Activated CD4-positive, alpha-beta T cell treated with anti-CD3 and anti-CD28 coated beads, Interleukin-2, Interleukin-6, amounts not matched to agents 100 ng/mL and 50 ng/mL, durations not matched to agents 16 hours and 8 hours (primary cell): ENCODE measurements at places on chromosomes 2 and 18.

- DNase-seq, result no peak
These were observed 1.7 kb upstream of the FOSL2 start for GRCh38 chr2:28390746-28391563.

DNA sequence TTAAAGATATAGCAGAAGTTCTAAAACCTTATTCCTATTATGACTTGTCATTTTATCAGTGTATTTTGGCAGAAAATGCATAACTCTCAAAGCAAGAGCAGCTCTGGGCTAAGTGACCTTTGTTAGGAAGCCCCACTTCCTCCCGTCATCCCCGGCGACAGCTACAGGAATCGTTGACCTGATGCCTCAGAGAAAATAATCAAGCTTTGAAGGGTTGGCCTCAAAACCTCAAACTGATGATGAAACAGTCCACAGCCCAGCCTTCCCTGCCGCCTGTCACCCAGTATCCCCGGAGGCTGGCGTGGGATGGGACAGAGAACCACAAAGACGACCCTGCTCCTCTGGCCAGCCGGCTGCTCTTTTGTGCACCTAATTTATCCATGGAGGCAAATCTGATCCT is 65.3 kb downstream of the KCNF1 start:
- DNase-seq, result no peak

- DNase-seq, result no peak
These were observed 170.7 kb downstream of the ZNF804A start for GRCh38 chr2:184769023-184769422.

DNA sequence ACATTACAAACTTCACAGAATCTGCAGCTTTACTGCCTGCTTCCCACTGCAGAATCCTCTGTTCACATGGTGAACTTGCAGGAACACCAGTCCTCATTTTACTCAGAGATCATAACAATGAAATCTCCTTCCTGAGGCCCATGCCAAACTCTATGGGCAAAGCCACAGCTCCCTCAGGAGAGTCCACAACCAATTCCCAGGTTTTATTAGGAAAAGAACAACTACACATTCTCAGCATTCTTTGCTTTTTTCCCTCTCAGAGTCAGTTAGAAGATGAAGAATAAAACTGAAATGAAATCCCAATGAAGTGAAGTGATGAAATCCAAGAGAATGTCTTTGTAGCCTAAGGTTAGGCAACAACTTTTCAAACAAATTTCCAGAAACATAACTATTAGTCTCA is 233.7 kb downstream of the DSEL start:
- DNase-seq, result no peak

GRCh38 chr2:130328710-130329109 is 14.0 kb upstream of the IMP4 start:
- DNase-seq, result no peak

GRCh38 chr2:108367561-108368175 is 10.1 kb upstream of the SULT1C4 start:
- no peak for DNase-seq
